Ovary (tissue), 10 donors: ENCODE measurements at places on chromosomes 2 and 18.

DNA sequence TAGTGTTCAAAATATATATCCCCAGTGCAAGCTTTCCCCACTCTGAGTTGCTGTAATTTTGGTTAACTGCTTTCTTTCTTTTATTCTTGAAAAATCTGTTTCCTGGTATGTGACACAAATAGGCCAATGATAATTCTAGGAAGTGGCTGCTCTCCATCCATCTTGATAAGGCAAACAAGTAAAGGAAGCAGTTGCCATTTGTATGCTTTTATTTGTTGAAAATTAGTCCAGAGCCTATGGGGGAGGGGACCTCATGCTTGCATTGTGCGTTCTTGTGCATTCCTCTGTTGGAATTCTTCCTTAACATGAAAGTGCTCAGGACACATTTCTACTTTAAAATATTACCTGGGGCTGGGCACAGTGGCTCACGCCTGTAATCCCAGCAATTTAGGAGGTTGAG is 111.2 kb upstream of the FSHR start:
- DNase-seq = no peak

GRCh38 chr18:48238636-48239035 is 170.5 kb downstream of the ZBTB7C start:
- no peak for DNase-seq

- DNase-seq = no peak
Observed at GRCh38 chr2:184921676-184922075, 323.3 kb downstream of the ZNF804A start.

GRCh38 chr2:27356382-27357181 is at the start of gene GTF3C2:
Gene GTF3C2, minus strand, starts transcription at chr2:27356764. Its CDS starts 13,210 bp downstream, at chr2:27343554.
- peak; percentile 93 for DNase-seq

GRCh38 chr2:16587601-16588000 is 78.0 kb downstream of the CYRIA start:
- no peak for DNase-seq

DNA sequence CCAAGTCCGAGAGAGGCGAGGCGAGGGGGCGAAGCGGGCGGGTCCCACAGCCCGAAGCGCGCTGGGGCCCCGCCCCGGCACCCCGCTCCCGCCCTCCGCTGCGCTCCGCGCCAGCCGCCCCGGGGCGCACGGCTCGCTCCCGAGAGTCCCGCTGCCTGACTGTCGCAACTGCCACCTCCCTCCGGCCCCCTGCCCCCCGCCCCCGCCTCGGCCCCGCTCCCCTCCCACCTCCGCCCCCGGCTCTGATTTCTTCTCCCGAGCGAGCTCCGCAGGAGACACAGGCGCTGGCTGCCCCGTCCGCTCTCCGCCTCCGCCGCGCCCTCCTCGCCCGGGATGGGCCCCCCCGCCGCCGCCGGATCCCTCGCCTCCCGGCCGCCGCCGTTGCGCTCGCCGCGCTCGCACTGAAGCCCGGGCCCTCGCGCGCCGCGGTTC is at the start of gene WNT6:
Gene WNT6 (plus strand): TSS at position 250 of the 432 bp plus-strand sequence. CDS start 233 bp downstream, outside the sequence.
- no peak for DNase-seq

DNA sequence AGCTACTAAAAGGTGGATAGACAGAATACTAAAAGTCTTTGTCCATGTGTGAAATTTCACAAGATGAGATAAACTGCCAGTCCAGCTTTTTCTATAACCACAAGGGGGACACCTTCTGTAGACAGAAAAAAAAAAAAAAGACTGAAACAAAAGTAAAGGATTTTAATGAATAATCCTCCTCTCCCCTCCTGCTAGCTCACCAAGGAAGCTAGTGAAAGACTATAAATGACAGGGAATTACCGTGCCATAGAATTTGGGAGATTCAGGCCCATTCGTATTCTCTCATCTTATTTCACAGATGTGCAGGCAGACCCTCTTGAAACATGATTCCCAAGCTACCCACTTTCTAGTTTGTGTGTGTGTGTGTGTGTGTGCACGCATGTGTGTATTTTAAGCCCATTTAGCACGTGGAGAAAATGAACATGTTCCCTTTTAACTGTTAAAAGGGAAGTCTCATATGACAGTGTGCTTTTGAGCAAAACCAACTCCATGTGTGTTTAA is 36.3 kb upstream of the SLC8A1 start:
- no peak for DNase-seq

DNA sequence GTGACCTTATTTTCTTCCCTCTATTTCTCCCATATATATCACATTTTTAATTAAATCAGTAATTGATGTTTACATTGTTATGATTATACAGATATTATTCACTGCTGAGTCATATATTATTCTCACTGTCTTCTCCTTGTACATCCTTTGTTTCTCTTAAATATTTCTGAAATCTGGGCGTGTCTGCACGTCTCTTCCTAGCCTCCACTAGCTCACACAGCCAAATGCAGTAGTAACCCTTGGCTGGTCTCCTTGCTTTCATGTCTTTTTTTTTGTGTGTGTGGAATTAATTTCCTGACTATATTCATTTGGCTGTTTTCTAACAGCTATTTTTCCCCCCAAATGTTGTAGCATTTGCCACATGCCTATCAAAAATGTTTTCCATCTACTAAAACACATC is 15.8 kb downstream of the CCNYL1 start:
- DNase-seq = no peak

DNA sequence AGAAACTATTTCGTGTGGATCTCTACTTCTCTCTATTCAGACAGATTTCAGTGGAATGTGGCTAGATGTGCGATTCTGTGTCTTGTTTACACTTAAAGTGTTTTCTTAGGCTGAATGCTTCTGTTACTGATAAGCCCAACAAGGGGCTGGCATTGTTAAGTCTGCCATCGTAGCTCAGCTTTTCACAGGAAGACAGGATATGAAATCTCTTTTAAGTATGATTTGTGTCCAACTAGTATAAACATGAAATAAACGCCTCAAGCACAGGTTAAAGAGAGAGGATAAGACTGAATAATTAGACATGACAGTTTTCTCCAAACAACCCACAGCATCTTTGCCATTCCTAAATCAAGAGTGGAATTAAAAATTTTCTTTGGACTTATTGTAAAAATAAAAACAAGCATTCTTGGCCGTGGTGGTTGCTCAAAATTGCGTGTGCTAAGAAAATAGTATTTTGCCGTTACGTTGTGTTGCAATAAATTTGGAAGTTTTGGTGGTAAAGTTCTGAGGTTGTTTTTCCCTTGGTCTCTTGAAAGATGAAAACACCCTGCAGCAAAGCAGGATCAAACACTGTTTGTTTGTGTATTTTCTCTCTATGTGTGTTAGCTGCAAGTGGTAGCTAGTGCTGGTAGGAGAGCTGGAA is 1.0 kb downstream of the VIT start:
- DNase-seq = no peak

GRCh38 chr18:70621710-70622109 is 332.9 kb downstream of the SOCS6 start:
- no peak for DNase-seq

DNA sequence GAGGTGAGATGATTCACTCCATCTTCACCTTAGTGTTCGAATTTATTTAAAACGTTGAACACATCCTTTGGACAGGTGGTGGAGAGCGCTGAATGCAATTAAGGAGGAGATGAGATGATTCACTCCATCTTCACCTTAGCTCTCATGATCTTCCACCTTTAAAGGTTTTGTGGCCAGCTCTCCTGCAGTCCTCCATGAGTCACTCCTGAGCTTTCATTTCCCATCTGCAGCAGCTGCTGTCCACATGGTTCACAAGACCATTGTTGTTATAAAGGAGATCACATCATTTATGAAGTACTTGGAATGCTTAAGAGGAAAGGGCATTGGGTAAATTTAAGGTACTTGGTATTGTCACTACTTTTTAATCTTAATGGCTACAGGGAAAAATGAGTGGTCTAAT is 298.5 kb downstream of the PAX3 start:
- no peak for DNase-seq

DNA sequence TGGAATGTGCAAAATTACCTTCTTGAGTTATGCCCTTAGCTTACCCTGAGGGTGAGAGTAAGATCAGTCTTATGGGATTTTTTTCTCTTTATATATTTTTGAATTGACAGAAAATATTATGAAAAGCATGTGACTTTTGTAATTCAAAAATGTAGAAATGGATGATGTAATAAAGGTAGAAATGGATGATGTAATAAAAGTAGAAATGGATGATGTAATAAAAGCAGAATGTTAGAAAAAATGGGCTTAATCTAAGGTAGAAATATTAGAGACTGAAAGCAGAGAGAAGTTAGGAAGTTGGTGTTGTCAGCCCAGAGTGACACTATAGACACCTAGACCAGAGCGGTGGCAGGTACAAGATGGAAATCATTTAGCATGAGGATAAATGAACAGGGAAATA is 107.1 kb upstream of the THSD7B start:
- DNase-seq = no peak

- DNase-seq = no peak
Observed at GRCh38 chr2:85516653-85517389, 22.1 kb upstream of the MAT2A start.

DNA sequence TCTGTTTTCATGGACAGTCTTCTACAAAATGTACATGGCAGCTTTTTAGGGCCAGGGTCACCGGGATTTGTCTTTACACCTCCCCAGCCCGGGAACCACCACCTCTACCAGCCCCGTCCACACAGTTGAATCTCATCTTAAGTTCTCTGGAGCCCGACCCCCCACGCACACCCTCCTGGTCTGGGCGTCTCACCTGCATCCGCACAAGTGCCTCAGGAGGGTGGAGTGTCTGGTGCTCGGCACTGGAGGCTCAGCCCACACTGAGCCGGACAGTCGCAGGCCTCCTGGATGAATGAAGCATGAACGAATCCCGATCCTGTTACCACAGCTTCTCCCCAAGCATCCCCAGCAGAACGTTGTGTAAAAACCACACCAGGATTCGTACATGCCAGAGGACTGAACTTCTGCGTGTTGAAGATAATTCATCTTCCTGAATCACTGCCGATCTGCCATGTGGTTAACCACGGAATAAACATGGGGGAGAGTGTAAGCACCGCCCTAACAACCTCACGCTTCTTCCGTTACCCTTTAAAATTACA is 162.0 kb downstream of the RTP5 start:
- DNase-seq = no peak

DNA sequence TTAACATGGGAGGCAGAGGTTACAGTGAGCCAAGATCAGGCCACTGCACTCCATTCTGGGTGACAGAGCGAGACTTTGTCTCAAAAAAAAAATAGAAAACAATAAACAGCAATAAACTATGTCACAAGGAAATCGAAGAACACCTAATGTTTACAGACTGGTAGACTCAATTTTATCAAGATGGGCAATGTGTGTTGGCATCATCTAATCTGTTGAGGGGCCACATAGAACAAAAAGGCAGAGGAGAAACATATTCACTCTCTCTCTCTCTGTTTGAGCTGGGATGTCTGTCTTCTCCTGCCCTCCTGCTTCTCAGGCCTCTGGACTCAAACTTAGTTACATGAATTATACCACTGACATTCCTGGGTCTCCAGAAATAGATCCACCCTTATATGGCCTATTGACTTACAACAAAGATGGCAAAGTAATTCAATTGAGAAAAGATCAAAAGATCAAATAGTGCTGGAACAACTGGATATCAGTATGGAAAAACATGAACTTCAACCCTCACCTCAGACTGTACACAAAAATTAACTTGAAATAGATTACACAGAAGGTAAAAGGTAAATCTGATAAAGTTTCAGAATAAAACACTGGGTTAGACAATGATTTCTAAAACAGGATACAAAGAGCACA is 703.8 kb upstream of the CRIM1 start:
- DNase-seq = no peak

GRCh38 chr2:135952891-135953290 is 32.5 kb downstream of the DARS1 start:
- DNase-seq = no peak

GRCh38 chr2:96260387-96261260 is 5.2 kb downstream of the TMEM127 start:
- DNase-seq = peak; percentile 63

- DNase-seq = peak; percentile 27
Observed at GRCh38 chr18:50819027-50819727, 639 bp downstream of the MRO start.

DNA sequence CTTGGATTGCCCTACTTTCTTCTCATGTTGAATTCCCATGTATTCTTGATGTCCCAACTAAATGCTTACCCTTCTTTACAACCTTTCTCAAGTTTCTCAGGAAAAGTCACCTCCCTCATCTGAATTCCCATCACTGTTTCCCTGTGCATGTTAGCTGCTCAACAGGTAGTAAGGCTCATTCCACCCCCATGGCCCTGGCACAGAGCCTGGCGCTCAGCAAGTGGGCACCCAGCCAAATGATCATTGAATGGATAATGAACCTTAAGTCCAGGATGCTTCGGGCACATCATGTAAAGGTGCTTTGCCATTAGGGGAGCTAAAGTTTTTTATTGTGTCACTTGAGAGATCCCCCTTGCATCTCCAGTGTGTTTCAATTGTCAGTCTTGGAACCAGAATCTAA is 124.0 kb downstream of the PKP4 start:
- no peak for DNase-seq

GRCh38 chr2:71008342-71008741 is 13.7 kb upstream of the TEX261 start:
- DNase-seq = no peak

DNA sequence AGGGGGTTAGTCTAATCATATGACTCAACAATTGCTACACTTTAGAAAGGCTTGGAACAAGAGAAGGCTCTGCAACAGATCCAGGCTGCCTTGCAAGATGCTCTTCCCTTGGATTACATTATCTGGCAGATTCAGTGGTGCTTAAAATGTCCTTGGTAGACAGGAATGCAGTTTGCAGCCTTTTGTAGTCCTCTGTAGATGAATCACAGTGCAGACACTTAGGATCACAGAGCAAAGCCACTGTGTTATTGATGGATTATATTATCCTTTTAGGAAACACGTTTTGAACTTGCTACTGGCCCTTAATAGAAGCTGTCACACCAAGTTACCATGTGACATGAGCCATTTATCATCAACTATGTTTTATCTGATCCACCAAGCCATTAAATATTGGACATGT is 152.2 kb downstream of the CBLN2 start:
- DNase-seq = no peak

DNA sequence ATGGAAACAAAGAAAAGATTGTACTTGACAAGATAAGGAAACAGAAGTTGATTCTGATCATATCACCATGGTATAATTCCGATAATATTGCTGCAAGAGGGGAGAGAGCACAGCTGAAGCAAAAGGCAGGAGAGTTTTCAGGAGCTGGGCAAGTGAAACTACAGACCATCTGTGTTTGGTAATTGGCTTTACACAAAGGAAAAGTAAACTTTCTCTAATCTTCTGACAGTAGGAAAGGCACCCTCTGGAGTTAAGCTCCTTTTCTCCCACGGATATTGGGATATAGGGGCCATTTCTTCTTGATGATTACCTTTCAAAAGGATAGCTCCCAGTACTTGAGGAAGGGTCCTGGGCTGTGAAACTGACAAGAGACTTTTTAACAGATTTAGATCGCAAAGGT is 29.9 kb upstream of the REG3A start:
- no peak for DNase-seq

GRCh38 chr2:140085674-140086073 is 1305.5 kb upstream of the NXPH2 start:
- no peak for DNase-seq

- no peak for DNase-seq
Observed at GRCh38 chr2:206435742-206436141, 7.6 kb upstream of the ADAM23 start.

GRCh38 chr2:120867290-120868241 is 131.9 kb downstream of the GLI2 start:
- DNase-seq = peak; percentile 81
